ENCODE measurements at places on chromosomes 5 and 9.

DNA sequence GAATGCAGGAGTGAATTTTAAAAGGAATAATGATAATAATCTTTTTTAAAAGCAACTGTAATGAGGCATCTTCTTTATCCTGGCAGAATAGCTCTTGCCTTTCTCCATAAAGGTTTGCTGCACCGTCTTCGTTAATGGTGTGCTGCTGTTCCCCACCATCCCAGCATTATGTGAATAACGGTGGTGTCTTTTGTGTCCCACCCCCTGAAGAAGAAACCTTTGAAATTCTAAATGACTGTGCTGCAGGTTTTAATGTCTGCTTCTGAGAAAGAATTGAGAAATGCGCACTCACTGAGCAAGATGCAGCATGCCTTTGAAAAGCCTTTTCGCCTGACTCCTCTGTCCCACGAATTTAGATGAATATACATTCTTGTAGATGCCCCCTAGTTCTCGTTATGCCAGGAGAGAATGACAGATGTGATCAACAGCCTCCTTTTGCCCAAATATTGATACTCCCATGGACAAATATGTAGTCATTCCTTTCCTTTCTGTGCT, 246.1 kb upstream of the ZNF462 start:
- DNase-seq, result no peak

- DNase-seq, result no peak
These were observed 1610.7 kb upstream of the C9orf72 start for GRCh38 chr9:29183971-29184370.

DNA sequence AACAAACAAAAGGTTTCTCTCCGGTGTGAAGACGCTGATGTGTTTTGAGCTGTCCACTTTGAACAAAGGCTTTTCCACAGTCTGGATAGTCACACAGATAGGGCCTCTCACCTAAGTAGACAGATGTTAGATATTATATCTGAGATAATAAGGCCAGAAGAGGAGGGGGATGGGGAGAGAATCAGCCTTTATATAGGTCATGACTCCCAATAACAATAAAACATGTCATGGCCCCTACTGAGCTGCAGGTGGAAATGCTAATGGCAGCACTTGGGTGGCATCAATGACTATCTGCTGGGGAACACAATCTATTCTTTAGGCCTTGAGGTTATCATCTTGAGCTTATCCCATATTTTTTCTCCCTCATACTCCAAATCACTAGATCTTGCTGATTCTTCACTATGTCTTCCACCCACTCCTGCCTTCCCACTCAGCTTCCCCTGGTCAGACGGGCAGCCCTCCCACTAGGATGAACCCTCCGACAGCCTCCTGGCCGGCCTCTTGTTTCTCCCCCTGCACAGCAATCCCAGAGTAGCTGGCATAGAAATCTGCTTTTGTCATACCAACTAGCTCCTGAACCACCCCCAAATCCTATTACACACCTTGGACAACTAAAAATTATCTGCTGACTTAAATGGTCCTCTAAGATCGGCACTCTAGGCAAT, 11.5 kb upstream of the SLC35D2 start:
- no peak for DNase-seq

GRCh38 chr5:57595523-57595991, 112.9 kb upstream of the ACTBL2 start:
- no peak for DNase-seq

GRCh38 chr9:109422641-109423040, 75.5 kb downstream of the PTPN3 start:
- DNase-seq, result no peak
